ENCODE measurements at places on chromosomes 1 and 21.

DNA sequence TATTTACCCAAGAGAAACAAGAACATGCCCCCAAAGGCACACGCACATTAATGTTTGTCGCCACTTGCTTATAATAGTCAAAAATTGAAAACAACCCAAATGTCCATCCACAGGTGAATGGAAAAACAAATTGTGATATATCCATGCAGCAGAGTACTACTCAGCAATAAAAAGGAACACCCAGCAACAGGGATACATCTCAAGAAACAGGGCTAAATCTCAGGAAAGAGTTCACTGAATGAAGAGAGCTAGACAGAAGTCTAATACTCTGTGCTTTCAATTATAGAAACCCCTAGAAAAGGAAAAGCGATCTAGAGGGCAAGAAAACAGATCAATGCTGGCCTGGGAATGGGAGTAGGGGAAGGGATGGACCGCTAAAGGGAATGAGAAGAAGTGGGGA lies 36.7 kb upstream of the LAPTM5 start:
- DNase-seq: no peak

DNA sequence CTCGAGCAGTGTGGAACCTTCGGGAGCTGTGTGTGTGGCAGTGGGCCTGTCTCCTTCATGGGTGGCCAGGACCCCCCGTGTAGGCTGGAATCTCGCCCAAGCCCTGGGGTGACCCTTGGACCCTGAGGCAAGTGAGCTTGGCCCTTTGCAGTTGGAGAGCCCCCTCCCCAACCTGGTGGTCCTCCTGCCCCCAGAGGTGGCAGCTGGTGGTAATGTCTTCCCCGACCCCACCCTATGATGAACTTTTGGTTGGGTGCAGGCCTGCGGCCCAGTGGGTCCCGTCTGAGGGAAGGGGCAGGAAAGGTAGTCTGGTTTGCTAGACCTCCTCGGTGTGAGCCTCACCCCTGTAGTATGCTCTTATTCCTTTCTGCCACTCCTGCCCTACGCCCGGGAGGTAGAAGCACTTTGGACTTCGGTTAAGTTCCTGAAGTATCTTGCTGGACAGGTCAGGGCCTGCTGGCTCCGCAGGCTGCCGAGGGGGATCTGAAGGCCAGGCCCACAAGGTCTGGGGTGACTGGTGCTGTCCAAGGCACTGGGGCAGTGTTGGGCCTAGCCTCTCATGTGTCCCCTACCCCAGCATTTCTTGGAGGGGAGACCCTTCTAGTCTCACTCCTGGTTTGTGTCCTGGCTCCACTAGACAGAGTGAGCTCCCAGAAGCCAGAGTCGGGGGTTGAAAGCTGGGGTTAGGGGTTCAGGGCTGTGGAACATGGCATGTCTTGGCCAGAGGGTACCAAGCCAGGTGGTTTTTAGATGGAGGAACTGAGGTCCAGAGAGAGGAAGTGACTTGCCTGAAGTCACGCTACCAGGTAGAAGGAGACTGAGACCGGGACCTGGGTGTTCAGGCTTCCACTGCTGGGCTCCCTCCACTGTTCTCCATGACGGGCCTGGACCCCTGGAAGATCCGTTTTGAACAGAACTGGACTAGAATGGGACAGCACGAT lies 1.8 kb downstream of the ZNF362 start:
- no peak for DNase-seq

DNA sequence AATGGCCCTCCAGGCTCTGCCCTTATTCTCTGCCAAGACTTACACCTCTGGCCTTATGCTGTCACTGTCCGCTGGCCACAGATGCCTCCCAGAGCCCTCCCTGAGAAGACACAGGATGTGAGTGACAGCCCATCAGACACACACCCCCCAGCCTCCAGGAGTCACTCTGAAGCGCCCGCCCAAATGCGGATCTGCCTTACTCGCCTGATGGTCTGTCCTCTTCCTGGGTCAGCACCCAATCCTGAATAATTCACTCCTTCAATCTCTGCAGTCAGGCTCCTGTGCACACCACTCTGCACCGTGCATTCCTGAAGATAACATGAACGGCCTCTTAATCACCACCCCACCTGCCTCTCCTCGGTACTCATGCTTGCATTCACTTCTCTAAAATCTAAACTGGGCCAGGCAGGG lies 14.7 kb downstream of the CLSTN1 start:
- DNase-seq: no peak

DNA sequence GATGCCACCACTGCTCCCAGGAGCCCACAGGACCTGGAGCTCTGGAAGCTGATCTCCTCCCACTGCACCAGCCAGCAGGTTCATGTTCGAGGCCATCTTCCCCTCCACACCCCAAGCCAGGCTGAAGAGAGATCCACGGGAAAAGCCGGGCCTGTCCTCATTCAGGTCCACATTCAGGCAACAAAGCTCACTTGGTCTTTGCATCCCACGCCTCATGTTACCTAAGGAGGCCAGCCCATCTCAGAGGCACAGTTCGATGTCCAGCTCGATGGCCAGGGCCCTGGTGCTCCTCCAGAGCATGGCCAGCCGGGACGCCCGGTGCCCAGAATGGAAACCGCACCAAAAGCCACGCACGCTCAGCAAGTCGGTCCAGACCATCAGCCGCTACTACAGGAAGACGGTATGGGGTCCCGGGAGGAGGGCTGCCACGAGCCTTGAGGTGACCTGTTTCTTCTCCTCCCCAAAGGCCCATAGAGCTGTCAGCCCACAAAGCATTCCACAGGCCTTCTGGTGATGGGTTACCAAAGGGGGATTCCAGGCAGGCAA lies at the start of gene CCDC27:
Gene CCDC27 (plus strand): TSS at position 51 of the 546 bp plus-strand sequence. CDS start 32 bp downstream, at position 83.
- DNase-seq: no peak

DNA sequence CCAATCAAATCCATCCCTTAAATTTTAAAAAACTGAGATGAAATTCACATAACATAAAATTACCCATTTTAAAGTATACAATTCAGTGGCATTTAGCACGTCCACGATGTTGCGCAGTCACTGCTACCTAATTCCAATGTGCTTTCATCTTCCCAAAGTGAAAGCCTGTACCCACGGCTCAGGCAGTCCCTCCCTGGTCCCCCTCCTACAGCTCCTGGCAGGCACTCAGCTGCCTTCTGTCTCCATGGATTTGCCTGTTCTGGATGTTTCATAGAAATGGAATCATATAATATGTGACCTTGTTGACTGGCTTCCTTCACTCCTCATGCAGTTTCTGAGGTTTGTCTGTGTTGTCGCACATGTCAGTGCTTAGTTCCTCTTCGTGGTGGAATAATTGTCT lies 386.3 kb downstream of the CAMTA1 start:
- DNase-seq: no peak

GRCh38 chr1:110339407-110340206 lies 430 bp downstream of the RBM15 start:
- DNase-seq: peak; percentile 23

- no peak for DNase-seq
These were observed 50.7 kb downstream of the KMO start for GRCh38 chr1:241582921-241583321.

DNA sequence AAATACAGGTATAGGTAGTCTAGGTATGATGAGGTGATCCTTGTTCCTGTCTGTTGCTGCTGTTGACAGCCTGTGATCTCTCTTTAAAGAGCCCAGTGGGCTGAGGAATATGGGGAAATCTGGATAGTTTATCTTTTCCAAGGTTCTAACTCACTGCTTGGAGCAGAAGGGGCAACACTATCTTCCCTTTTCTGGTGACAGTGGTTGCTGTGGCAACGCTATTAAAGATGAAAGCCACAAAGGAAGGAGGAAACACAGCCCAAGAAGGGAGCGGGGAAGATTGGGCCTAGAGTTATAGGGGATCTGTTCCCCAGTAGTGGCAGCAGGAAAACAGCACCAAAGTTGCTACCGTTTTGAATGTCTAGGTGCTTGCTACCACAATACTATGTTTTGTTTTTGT lies 8.8 kb downstream of the PCP4L1 start:
- no peak for DNase-seq

- DNase-seq: no peak
These were observed 73.4 kb downstream of the PIK3CD start for GRCh38 chr1:9724706-9725476.

DNA sequence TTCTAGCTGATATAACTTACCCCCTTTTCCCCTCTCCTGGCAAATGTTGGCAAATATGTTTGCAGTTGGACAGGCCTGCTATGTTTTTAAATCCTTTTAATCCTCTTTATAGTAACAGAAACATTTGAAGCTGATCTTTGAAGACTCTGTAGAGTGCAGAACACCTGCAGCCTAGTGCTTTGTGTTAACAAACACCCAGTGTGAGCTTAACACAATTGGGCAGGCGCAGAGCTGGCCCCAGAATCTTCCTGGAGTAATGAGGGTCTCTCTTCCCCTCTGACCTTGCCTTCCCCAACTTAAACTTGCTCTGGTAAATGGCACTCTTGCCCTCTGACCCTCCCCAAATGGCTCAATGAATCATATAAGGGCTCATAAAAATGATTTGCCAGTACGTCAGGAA lies 247.9 kb upstream of the LYPLAL1 start:
- DNase-seq: no peak
